Stimulated activated CD8-positive, alpha-beta memory T cell treated with anti-CD3 and anti-CD28 coated beads, Interleukin-2, amount 100 ng/mL, for 1 hour (primary cell): ENCODE measurements at places on chromosomes 5 and 9.

GRCh38 chr5:159207686-159208513 is 1.5 kb downstream of the RNF145 start:
- DNase-seq = peak; percentile 66

DNA sequence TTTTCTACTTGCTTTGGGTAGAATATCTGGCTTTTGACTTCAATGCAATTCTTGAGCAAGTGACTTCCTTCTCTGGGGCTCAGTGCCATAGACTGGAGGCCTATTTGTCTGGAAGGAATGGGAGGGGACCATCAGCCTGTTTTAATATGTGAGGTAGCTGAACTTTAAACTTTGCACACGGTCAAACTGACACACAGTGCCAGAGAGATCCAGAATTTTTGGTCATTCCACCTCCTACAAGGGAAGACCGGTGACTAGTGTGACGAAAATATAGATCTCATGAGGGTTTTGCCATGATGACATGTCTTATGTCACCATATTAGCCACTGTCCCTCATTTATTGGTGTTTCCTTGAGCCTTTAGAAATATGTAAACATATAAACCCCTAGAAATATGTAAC is 44.6 kb upstream of the ZSWIM6 start:
- no peak for DNase-seq

DNA sequence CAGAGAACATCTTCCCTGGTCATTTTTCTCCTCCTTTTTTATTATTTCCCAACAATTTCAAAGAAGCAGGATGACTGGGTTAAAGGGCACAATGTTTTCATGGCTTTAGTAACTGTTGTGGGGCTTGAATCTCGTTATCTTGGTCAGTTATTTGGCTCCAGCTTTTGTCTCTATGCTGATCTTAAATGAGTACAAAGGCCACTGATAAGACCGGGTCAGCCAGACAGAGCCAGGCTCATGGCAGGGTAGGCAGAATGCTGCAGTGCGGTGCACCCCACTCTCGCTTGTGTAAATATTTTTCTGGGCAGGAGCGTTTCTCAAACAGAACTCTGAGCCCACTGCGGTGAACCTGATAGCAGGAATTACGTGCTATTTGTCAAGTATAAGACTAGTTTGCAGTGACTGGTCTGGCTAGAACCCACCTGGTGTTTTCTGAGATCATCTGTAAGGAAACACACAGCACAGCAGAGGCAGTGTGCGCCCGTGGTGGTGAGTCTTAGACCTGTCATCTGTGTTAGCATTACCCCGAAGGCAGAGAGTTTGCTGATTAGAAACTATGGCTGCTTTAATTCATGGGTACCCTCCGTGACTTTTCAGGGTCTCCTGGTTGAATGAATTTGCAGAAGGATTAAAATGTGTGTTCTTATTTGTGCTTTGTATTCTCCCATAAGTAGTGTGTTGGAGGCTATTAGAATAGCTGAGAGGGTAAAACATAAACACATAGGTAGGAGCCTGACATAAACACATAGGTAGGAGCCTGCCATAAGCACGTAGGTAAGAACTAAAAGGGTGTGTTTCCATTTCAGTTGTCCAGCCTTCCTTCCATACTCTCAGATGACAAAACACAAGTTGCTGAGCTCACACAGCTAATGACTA is 158.6 kb upstream of the DMRT1 start:
- DNase-seq = no peak

DNA sequence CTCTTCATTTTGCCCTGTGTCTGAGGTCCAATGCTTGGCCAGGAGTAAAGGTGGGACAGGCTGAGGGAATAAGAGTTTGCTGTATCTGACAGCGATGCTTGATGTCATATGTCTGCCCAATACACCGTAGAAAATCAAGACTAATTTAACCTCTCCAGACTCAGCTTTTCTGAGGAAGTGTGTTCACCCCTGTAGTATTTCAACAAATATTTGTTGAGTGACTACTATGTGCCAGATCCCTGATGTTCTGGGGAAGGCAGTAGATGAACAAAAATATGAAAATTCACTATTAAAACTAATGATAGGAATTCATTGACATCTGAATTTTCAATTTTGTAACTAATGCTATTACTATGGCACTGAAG is 489.7 kb downstream of the EBF1 start:
- DNase-seq = no peak

GRCh38 chr5:36623832-36624231 is 17.4 kb downstream of the SLC1A3 start:
- DNase-seq = no peak

DNA sequence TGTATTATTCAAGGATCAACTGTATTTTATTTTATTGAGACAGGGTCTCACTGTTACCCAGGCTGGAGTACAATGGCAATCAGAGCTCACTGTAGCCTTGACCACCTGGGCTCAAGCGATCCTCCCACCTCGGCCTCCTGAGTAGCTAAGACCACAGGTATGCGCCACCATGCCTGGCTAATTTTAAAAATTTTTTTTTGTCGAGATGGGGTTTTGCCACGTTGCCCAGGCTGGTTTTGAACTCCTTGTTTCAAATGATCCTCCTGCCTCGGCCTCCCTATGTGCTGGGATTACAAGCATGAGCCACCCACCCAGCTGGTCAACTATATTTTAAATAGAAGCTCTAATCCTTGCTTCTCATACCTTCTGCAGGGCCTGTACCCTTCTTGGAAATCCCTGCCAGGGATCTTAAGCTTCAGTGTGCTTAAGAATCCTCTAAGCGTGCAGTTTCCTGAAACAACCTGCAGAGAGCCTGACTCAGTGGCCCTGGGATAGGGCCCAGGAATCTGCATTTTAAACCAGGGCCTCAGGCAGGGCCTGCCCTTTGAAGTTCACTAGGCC is 2.9 kb downstream of the AKNA start:
- no peak for DNase-seq

DNA sequence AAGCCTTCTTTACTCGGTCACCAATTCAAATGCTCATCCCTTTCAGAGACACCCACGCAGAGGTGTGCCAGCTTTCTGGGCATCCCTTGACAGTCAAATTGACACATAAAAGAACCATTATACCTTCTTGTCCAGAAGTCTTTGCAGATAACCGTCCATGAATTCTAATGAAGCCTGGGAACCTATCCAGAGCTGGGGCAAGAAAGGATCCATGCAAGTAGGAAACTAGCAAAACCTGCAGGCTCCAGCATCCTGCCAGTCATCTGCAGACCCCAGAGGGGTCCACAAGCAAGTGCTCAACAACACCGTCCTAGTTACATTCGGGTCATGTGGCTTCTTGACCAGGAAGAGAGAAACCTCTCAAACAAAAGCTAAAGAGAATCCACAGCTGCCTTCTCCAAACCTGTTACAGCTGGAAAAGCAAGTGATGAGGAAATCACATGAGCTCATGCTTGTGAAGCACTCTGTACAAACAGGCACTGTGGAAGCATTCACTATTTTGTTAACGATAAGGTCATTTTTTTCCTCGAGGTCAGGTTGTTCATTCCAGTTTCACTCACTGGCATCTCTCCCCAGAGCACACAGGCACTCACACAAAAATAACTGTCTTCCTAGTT is 80.2 kb upstream of the DMRT1 start:
- no peak for DNase-seq

DNA sequence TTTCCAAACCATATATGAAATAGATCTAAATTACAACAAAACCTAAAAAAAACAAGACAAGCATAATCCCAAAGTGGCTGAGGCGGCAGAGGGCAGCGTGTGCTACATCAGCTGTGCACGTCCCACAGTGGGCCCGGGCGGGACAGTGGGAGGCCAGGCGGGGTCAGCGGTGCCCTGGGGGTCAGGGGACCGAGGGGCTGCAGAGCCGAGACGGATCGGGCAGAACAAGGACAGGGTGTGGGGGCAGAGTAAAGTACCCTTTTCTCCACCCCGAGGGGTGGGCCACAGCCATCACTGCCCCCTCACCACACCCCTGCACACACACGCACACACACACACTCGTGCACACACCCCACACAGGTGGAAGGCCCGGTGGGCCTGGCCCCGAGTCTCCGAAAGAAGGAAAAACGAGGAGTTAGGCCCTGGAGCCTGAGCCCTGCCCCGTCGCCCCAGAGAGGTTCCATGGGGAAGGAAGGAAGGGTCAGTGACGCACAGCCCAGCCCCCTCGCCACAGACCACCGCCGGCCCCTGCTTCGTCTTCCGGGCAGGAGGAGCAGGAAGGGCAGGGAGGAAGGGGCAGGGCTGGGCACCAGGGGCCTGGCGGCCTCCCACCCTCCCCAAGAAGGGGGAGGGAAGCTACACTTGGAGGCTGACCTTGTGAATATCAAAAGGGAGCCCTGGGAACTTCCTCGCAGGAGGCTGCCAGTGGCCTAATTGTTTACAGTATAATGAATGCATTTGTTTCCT is 49.6 kb upstream of the UBAC1 start:
- no peak for DNase-seq

DNA sequence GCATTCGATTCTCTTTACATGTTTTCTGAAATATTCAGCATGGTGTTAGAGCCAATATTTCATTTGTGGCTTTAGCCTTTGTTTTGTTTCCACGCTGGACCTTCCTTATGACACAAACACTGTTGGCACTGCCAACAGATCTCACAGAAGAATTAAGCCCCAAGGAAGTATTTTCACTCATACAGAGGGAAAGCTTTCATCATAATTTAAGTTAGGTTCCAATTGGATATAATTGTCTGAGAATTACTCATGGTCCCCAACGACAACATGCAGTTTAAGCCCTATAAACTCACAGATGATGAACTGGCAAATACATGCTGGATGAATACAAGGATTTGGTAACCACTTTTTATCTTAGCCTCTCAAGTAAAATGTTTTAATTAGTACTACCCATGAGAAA is 259.5 kb downstream of the EBF1 start:
- no peak for DNase-seq

- no peak for DNase-seq
Measured at GRCh38 chr5:140103154-140103553, 10.8 kb upstream of the PURA start.

DNA sequence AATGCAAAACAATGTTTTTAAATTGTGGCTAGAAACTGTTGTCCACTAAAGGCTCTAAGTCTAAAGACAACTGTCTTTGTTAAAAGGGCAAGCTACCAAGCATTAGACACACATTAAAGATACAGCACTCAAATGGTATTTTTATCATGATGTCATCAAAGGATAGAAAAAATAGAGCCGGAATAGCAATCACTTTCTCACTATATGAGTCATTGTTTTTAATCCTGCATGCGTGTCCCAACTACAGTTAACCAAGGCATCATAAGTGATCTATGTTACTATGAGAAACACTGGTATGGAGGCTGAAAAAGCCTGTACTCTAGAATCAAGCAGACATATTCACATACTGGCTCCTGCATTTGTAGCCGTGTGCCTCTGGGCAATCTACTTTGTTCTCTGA is 1.9 kb upstream of the PJA2 start:
- no peak for DNase-seq
